ENCODE measurements at places on chromosomes 7 and 10. TPM values are rescaled to one million over a fixed set of nuclear protein-coding genes. Genes with fewer than 3 reads are reported as not detected.

Gene PNLIPRP1
- not detected for polyA plus RNA-seq

Gene SOSTDC1
- polyA plus RNA-seq = 0.97 TPM

Gene CYP2C9
- polyA plus RNA-seq = not detected

Gene CCL24
- polyA plus RNA-seq = 1.4 TPM

Gene ADCY1
- polyA plus RNA-seq = 25.1 TPM

Gene INMT
- polyA plus RNA-seq = 1.2 TPM

Gene PTPN20
- polyA plus RNA-seq = 0.17 TPM

GRCh38 chr10:120818301-120818700 is 32.9 kb upstream of the WDR11 start:
- DNase-seq = no peak

DNA sequence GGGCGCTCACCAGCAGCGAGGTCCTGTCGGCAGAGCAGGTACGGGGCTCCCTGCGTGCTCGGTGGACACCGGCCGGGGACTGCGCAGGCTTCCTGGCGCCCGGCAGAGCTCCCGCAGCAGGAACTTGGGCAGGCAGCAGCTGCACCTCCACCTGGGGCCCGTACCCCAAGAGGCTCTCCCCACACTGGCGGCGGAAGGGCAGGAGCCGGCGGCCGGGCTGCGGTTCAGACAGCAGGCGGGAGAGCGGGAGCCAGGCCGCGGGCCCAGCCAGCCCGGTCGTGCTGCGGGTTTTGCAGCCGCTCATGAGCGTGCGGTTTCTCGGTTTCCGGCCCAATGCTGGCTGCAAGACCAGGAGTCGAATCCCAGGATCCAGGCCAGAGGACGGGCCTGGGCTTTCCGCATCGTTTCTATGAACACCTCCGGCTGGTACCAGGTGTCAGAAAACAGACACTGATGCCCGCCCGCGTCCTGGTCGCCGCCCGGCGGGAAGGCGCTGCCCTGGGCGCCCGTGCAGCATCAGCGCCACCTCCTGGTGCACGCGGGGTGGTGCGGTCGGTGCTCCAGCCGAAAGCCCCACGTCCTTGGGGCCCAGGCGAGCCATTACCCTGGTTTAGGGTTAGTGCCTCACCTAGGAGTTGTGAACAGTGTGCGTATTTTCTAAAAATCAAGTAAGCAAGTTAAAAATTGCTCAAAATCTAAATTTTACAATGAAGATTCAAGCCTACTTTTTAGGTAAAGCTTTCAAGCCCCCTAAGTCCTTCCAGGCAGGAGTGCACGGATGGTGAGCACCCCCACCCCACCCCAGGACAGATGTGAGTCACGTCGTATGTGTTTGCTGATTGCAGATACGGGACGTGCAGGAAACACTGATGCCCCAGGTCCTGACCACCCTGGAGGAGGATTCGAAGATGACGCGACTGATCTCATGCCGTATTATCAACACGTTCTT is 47.4 kb upstream of the PRKAR1B start:
- peak; percentile 20 for DNase-seq

DNA sequence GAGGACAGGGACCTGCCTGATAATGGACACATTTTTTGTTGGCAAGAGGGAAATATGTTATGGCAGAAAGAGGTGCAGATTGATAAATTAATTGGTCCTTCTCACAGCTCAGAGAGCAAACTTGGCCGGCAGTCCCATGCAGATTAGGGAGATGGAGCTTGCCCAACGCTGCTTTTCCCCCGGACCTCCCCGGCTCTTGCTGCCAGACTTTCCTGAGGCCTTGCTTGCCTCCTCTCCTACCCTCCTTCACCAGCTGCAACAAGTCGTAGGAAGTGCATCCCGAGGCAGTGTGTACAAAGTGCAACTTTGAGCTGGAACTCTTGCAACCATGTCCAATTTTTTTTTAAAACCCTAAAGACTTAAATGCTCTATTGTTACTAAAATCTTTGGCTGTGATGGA is 215.5 kb downstream of the LRMDA start:
- DNase-seq = no peak

DNA sequence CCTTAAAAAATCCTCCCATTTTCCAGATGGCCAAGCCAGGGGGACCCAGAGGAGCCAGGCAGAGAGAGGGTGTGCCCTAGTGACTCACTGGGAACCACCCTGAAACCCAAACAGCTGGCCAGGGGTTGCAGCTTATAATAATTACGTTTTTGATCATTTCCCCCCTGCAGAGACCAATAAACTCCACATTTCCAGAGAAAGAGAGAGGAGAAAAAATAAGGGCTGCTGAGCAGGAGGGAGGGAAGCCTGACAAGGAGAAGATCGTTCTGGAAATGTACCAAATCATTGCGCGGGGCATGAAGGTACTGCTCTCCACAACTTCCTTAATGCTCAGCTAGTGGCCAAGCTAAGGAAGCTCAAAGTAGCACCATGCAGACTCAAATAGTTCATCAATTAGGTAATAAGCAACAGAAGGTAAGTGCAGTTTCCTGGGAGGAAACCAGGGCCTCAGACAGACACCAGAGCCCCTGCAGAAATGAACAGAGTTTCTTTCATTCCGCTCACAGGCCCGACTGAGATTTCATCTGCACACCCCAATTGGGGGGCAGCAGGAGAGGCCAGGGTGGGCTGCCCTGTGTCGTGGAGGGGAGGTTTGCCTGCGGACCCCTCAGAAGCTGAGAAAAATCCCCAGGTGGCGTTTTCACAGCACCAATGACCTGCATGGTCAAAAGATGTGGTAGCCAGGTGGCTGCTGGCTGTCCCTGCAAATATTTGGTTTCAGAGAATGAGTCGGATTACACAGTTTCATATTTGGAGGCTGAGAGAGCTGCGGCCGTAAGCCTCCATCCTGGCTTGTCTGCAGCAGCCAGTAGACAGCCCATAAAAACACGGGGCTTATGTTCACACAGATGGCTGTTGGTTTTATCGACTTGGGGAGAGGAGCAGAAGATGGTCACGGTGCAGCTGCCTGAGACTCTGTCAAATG is 153.2 kb upstream of the LYZL2 start:
- DNase-seq = no peak

DNA sequence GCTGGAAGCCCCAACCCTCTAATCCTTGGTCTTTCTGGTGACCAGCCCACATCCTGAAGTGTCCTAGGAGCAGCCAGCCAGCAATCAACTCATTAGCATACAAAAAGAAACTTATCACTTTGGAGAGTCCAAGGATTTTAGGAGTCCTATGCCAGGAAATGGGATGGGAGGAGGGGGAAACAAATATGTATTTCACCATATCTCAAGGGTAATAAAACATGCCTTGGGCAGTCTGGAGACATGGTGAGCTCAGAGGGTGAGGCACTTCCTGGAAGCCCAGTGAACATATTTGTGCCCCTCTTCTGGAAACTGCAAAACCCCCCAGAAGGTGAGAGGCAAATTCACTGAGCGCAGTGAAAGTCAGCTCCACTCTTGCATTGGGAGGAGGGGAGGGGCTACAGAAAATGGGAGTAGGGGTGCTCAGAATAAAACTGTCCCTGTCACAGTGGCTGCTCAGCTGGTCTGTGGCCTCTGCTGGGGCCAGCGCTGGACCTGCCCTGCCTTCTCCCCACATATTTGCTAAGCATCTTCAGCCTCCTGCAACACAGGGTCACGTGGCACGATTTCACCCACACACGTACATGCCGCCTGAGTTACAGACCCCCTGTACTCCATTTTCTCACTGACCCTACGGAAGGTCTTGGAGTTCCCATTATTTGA is 17.7 kb upstream of the ZMIZ1 start:
- no peak for DNase-seq

DNA sequence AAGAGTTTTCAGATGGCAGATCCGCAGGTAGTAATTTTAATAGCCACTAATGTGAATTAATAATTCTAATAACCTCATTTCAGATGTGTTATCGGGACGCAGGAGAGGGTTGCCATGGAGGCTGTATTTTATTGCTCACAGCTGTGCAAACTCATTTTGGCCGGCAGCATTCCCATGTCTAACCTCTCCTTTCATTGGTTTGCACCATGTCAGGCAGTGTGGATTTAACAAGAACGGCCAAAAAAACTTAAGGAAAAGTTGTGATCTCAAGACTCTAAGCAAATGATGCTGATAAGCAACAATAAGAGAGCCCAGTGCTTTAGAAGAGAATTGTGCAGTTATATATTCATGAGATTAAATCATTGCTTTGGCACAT is 88.7 kb upstream of the NRP1 start:
- peak; percentile 56 for DNase-seq

DNA sequence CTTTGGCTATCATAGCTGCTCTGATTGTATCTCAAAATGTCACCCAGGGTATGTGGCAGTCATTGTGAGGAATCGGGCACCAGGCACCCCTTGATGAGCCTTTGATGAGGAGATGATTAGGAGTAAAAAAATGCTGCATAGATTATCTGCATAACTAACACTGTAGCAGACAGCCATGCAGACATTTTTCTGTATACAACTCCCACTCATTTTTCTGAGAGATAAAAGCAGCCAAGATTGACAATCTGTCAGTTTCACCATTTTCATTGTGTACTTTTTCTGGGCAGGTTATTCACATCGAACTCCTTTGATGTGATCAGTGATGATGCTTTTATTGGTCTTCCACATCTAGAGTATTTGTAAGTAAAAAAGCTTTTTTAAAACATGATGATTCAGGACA is 19.4 kb downstream of the LGI1 start:
- DNase-seq = no peak

GRCh38 chr10:88932539-88933256 is 19.9 kb downstream of the ACTA2 start:
- peak; percentile 84 for DNase-seq

GRCh38 chr10:63582690-63583089 is 61.5 kb downstream of the REEP3 start:
- no peak for DNase-seq

DNA sequence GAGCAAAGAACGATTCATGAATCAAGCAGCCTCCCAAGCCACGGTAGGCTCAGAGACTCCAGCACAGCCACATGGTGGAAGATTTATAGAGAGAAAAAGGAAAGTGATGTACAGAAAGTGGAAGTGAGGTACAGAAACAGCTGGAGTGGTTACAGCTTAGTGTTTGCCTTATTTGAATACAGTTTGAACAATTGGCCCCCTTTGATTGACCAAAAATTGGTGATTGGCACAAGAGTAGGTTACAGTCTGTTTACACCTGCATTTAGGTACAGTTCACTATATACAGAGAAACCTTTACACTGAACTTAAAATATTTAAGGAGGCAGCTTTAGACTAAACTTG is 136.4 kb upstream of the ASAH2 start:
- no peak for DNase-seq

DNA sequence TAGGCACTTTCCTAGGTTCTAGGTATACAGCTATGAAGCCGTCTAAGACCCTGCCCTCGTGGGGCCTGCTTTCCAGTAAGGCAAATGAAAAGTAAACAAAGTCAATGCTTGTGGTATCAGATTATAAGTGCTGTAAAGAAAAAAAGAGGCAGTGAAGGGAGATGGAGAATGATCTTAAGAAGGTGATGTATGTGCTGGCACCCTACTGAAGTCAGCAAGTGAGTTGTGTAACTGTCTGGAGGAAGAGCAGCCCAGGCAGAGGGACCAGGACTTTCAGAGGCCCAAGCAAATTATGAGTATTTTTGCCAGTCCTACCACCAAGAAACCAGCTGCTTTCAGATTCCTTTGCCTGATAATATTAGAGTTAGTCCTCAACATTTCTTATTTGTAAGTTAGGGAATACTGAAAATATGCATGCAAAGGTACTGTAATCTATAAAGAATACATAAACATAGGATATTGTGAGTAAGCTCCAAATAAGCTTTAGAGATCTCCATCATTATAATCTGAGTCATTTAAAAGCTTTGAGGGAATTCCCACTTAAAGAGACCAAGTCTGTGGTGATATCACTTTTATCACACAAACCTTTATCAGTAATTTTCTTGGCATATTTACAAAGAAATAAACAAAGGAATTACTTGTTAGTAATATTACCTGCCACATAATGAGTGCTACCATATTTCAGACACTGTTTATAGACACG is 329.2 kb upstream of the LRGUK start:
- no peak for DNase-seq

DNA sequence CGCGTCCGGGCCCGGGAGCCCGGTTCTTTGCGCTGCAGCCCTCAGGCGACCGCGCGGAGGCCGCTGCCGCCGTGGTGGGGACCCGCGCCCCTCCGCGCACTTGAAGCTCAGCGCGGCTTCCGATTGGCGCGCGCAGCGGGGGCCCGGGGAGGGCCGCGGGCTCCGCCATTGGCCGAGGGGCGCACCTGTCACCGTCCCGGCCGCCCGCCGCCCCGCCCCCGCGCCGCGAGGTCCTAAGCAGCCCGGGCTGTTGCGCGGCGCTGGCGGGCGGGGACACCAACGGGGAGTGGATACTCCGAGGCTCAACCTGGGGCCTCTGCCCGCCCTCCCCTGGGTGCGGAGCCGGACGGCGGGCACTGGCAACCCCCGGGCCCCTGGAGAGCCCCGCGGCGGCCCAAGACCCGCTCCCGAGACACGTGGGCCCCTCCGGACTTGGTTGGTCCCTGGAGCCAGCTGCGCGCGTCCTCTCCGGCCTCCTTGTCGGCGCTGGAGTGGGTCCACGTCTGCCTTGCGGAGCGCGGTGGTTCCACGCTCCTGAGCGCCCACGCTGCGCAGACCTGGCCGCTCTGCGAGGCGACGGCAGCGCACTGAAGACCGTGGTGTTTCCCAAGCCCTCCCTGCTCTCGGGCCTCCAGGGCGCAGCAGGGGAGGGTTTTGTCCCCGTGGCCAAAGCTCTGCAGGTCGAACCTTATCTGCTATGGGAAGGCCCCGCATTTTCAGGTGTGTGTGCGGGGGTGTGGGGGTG is at the start of gene MNX1:
MNX1 (minus strand) TSS at position 76 of the 745 bp plus-strand sequence. CDS start 313 bp downstream, outside the sequence.
- peak; percentile 82 for DNase-seq

DNA sequence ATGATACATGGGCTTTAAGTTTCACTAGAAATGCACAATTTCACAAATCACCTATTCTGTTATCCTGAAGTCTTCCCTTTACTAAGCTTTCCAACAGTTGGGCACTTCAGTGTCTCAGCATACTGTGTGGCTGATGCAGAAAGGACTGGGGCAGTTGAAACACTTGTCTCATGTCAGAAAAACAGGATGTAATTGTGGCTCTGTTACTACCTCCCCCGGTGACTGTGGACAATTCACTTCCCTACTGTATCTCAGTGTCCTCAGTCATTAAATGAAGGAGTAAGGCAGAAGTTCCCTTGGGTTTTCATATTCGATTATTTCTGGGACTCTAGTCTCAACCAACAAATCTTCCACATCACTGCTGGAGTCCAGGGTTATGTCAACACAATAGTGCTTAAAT is 17.9 kb downstream of the ANKRD22 start:
- DNase-seq = no peak
